ENCODE measurements at places on chromosomes 1 and 21.

DNA sequence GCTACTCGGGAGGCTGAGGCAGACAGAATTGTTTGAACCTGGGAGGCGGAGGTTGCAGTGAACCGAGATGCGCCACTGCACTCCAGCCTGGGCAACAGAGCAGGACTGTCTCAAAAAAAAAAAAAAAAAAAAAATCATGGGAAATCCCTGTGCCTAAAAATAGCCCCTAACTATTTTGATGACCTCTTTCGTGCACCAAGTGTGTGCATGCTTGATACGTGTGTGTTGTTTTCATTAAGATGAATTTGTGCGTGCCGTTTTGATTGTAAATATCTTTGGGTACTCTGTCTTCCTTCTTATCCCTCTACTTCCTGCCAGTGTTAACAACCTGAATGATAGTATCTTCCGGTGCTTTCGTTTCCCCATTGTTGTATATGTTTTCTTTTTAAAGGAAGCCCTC, 9.8 kb downstream of the CACYBP start:
- DNase-seq, result no peak

- peak; percentile 88 for DNase-seq
Measured at GRCh38 chr1:48677306-48678287, 99.1 kb downstream of the BEND5 start.

DNA sequence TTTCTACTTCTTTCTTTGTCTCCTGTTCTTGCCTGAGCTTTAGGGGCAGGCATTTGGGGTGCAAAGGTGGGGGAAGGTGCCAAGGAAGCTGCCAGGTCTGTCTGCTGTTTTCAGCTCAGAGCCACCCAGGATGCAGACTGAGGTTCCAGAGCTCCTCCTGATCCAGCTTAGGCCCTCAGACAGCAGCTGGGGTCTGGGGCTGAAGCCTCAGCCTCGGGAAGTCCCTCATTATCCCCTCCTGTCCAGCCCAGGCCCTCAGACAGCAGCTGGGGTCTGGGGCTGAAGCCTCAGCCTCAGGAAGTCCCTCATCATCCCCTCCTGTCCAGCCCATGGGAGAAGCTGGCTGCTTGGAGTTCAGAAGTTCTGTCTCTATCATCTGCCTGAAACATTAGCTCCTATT, 257.7 kb upstream of the CSF3R start:
- no peak for DNase-seq

DNA sequence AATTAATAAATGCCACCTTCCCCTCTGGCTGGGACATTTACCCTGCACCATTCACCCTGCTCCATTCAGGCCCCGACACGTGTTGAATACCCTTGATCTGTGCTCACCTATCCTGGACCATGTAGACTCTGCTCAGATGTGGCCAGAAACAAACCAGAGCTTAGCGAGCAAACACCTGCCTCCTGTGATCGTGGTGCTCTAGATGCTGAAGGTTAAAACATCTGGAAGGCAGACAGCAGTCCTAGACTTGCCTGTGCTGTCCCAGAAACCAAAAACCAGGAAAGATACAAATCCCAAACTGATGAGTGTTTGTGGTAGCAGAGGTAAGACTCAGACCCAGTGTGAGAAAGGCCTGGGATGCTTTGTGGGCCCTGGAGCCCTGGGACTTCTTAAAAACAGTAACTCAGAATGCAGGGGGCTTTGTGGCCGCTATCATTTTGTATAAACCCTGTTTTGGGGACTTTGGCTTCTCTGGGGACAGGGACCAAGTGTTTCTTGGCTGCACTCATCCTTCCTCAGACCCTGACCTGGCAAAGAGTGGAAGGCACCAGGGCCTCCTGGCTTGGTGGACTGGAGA, 99.6 kb downstream of the DMRTB1 start:
- no peak for DNase-seq

GRCh38 chr1:100735244-100735643, 15.7 kb downstream of the VCAM1 start:
- DNase-seq, result no peak

- DNase-seq, result peak; percentile 41
Measured at GRCh38 chr1:182651339-182651724, 33.1 kb downstream of the RGS8 start.

DNA sequence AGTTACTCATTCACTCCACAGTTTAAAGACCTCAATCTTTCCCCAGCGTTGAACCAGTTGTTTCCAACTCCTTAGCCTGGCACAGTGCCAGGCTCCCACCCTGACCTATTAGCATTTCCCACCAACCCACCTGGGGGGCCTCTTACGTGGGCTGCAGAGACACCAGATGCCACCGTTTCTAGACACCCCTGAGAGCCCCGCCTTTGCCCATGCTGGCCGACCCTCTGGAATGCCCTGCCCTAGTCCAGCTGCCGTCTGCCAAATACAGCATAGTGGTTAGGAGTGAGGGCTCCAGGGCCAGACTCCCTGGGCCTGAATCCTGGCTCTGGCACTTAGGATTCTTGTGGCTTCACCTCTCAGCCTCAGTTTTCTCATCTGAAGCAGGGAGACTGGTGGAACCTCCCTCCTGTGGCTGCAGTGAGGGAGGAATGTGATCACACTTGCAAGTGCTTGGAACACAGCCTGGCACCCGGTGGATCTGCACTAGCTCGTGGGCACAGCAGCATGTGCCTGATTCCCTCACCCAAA, 65.2 kb downstream of the TMCO4 start:
- DNase-seq, result no peak

GRCh38 chr21:36656138-36656537, 42.8 kb upstream of the SIM2 start:
- DNase-seq, result no peak

- no peak for DNase-seq
Measured at GRCh38 chr1:198032668-198033067, 115.5 kb downstream of the LHX9 start.

DNA sequence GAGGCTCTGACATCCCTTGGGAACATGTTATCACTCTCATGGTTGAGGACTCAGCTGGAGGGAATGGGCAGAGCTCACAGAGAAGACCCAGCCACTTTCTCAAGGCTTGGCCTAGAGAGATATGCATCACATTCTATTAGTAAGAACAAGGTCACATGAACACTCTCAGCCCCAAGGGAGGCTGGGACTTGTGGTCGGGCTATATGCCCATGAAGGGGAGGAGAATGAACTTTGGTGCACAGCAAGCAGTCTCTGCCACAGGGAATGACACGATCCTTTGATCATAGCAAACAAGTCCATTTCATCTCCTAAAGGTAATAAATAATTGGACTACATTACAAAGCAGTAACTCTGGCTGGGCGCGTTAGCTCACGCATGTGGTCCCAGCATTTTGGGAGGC, 105.7 kb downstream of the SYF2 start:
- DNase-seq, result no peak

GRCh38 chr1:47515164-47515789, 77.4 kb downstream of the FOXD2 start:
- DNase-seq, result no peak

DNA sequence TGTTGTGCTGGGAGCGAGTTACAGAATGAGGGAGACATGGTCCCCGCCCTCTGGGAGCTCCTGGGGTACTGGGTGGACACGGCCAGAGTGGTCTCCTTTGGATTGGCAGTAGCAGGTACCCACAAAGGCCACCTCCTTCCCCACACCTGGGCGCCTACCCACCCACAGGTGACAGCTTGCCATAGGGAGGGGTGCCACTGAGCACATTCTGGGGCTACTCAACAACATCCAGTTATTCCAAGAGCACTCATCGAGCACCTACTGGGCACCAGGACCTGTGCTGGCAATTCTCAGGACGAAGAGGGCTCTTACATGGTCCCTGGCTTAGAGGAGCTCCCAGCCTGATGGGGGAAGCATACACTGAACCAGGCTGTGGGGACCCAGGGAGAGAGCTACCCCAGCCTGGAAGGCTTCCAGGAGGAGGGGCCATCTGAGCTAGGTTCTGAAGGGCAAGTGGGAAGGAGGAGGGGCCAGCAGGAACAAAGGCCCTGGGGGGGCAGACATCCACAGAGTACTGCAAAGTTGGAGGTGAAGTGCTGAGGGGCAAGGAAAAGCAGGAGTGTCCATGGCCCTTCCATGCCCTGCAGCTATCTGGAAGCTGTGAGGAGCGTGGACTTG, 22.0 kb downstream of the MRPL37 start:
- DNase-seq, result no peak

GRCh38 chr1:237303929-237304328, 261.9 kb downstream of the RYR2 start:
- DNase-seq, result no peak

DNA sequence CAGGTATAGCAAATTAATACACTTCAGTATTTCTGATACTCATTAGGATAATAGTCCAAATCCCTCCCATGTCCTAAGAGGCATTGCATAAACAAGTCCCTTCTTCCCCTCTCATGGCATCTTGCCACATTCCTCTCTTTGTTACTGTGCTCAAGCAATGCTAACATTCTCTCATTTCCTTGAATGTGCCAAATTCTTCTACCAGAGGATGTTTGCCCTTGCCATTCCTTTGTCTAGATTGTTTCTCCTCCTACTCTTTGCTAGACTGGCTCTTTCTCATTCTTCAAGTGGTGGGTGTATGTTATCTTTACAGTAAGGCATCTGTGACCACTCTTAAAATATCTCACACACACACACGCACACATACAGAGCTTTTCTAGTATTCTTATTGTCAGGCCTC, 621.0 kb upstream of the CXADR start:
- DNase-seq, result peak; percentile 63

- no peak for DNase-seq
Measured at GRCh38 chr1:239270509-239270908, 115.9 kb upstream of the CHRM3 start.

GRCh38 chr1:162856260-162856659, 4.7 kb downstream of the CCDC190 start:
- DNase-seq, result no peak

GRCh38 chr1:25217598-25218232, 14.6 kb downstream of the SYF2 start:
- DNase-seq, result no peak

GRCh38 chr1:61222240-61222639, 139.9 kb downstream of the NFIA start:
- DNase-seq, result no peak

DNA sequence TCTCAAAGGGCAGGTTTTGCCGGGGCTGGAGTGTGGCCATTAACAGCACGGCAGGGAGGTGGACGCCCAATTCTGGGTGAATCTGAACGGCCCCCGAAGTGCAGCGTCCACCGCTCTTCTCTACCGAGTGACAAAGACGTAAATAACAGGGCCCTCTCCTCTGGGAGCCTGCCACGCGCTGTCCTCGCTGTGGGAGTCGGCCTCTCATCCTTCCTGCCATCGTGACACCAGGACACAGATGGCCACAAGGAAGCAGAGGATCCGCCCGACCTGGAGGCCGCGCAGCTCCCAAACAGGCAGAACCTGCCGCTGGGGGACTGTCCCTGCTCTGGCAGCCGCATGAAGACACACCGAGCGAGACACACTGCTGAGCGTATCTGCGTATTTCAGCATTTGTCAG, 12.1 kb upstream of the CDK11B start:
- no peak for DNase-seq

DNA sequence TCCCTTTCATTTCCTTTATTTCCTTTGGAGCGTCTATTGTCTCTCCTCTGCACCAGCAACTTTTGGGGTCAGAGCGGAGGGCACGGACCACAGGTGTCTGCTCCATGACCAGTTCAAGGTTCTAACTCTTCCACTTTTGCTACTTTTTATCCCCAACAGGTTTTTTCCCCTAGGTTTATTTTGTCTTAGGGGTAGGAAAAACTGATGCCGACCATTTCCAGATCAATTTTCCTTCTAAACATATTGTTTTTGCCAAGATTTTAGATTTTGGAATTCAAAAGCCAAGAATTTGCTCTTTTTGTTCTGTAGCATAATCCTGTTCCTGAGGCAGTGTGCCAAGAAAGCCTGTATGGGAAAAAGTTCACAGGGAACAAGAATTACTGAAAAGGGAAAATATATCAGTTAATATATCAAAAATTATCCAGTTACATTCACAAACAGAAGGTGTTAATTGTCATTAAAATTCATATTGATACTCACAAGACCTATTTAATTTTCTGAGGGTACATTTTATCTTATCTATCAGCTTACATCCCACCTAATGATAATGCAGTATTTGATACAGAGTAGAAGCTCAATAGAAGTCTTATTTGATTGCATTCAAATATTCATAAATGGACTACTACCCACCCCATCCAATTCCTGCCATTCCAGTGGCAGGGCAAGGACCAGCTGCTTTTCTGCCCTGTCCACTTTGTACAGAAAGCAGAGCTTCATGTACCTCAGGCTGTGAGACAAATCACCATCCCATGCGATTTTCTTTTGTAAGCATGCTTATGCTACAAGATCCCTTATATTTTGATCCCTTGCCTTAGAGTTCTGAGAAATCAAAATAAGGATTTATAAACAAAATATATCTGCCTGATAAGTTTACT, 31.2 kb downstream of the TSEN15 start:
- DNase-seq, result no peak

DNA sequence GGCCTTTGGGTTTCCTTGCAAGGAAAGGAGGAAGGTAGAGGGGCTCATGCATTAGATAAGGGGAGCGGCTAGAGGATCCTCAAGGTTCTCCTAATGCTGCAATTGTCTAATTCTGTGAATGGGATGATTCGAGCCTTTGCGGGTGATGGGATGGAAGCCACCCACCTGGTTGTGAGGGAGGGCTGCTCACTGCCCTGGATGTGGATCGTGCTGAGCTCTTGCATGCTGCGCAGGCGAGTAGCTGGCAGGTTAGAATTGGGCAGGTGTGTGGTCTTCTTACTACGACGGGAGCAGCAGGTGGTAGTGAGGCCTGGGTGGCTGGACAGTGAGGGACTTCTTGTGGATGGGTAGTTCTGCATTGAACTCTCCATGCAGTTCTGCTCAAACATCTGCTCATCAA, 21.2 kb downstream of the DDX20 start:
- no peak for DNase-seq

DNA sequence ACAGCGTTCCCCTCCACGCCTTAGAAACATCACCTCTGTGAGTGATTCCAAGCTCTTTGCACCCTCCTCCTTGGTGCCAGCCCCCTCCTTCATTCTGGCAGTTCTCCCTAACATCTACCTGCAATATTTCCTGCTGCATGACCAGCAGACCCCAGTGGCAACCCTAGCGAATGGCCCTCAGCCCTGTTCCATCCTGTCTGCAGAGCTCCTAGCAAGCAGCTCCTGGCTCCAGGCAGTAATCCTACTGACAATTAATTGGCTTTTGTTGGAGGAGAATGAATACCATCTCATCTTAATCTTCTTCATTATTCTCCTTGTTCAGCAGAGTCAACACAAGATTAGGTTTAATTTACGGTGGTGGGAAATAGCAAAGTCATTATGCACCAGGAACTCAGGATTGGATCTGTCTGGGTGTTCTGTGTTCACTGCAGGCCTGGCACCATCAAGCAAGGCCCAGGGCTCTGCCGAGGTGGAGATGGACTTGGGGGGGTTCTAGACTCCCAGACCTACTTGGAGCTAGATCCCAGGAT, 12.4 kb downstream of the FBXO2 start:
- no peak for DNase-seq

GRCh38 chr1:211386921-211387320, 60.3 kb downstream of the TRAF5 start:
- no peak for DNase-seq

- DNase-seq, result no peak
Measured at GRCh38 chr1:155474146-155474545, 88.5 kb downstream of the ASH1L start.

GRCh38 chr1:110645211-110645610, 29.5 kb downstream of the KCNA3 start:
- no peak for DNase-seq

GRCh38 chr1:195898373-195898772, 709.9 kb downstream of the KCNT2 start:
- no peak for DNase-seq

Measured in spinal cord (tissue), 10 donors.